NCI-H1092 (cell line): ENCODE measurements at places on chromosomes 1 and 21.
A peak's percentile ranks its signal among the peaks of the same experiment; 100 is the strongest.

DNA sequence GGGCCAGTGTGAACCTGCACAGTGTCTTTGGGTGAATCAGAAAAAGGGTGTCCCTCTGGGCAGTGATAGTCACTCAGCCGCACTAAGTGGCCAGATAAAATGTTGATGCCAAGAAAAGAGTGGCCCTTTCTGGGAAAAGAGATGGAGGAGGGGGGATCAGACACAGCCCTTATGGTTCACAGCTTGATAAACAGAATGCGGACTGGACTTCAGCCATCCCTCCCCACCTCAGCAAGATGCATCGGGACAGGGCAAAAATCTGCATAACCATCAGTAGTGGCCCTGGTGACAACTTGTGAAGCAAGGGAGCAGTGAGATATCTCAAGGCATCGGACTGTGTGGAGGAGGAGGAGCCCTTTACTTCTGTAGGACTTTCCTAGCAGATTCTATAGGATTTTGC, 353.8 kb upstream of the PLXNA2 start:
- DNase-seq = no peak

- DNase-seq = no peak
Observed at GRCh38 chr1:42931108-42931539, 27.5 kb downstream of the SLC2A1 start.

- DNase-seq = no peak
Observed at GRCh38 chr1:6443339-6444115, 19.0 kb downstream of the ESPN start.

- DNase-seq = no peak
Observed at GRCh38 chr1:54542962-54543539, 5.0 kb upstream of the ACOT11 start.

DNA sequence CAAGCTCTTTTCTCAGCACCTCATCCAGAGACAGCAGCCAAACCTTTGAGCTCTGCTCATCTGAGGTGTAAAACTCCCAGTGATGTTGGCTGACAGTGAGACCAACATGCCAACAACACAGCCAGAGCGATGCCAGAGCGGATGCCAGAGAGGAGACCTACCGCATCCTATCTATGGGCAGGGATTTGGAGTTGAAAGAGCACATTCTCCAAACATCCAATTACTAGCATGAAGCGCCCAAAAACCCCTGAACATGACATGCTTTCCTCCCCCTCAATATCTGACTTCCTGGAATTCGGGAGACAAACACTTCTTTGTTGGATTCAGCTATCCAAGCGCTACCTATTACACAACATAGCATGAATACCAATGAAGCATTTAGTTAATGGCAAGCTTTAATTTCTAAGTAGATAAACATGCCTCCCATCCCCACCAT, 23.1 kb upstream of the PAXBP1 start:
- DNase-seq = no peak

- DNase-seq = no peak
Observed at GRCh38 chr21:25964015-25964414, 206.6 kb downstream of the APP start.

- peak; percentile 57 for DNase-seq
Observed at GRCh38 chr1:81305997-81306452, 494.7 kb upstream of the ADGRL2 start.
